ENCODE measurements at places on chromosomes 11 and 22.

DNA sequence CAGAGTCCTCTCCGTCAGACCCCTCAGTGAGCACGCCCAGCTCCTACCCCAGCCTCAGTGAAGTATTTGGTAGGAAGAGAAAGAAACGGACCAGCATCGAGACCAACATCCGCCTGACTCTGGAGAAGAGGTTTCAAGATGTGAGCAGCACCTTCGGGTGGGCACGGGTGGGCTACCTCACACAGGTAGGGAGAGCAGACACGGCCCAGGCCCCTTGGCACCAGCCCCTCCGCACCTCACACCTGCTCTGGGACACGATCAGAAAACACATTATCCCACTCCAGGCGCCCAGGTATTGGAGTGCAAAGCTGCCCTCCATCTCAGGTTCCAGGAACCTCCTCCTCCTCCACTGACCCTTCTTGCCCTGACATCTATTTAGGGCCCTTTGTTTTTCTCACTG lies 17.6 kb upstream of the TLCD5 start:
- DNase-seq: no peak

DNA sequence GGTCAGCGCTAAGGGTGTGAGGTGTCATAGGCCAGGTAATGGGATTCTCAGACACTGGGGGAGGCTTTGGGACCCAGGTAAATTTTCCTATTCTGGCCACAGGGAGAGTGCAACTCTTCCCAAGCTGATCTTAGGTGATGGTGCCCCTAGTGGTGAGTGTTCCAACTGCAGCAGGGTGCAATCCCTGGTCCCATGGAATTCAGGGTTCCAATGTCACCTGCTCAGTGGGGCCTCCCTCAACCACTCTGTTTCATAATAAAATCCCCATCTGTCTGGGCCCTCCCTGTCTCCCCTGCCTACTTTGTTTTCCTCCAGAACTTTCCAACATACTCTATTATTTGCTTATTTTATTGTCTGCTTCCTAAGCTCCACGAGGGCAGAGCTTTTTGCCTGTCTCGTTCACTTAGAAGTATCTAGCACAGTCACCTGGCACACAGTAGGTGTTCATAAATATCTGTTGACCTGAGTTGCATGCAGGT lies 2.9 kb upstream of the SGSM1 start:
- DNase-seq: peak; percentile 63

GRCh38 chr11:34619062-34619516 lies 1.8 kb upstream of the EHF start:
- no peak for DNase-seq

GRCh38 chr11:74638869-74639268 lies 46.5 kb downstream of the POLD3 start:
- DNase-seq: no peak

DNA sequence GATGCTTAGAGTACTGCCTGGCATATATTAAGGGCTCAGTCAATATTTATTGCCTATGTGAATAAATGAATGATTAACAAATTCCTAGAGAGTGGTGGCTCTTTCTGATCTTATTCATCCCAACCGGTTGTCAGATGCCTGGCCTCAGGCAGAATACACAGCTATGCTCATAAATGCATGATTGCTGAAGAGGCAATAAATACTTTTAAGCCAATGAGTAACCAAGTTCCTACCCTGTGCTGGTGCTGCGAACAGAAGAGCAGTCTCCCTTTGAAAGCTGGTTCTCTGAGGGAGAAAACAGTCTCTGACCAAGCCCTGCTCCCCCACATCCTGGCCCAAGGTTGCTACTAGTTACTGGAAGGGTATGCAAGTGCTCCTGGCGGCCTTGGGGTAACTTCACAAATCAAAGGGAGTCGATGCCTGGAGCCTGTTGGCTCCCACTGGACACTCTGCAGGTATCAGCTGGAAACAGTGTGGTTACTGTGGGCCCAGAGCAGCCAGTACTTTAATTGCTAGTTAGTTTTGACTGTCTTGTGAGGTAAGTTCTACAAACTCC lies 2.8 kb downstream of the USH1C start:
- DNase-seq: no peak

DNA sequence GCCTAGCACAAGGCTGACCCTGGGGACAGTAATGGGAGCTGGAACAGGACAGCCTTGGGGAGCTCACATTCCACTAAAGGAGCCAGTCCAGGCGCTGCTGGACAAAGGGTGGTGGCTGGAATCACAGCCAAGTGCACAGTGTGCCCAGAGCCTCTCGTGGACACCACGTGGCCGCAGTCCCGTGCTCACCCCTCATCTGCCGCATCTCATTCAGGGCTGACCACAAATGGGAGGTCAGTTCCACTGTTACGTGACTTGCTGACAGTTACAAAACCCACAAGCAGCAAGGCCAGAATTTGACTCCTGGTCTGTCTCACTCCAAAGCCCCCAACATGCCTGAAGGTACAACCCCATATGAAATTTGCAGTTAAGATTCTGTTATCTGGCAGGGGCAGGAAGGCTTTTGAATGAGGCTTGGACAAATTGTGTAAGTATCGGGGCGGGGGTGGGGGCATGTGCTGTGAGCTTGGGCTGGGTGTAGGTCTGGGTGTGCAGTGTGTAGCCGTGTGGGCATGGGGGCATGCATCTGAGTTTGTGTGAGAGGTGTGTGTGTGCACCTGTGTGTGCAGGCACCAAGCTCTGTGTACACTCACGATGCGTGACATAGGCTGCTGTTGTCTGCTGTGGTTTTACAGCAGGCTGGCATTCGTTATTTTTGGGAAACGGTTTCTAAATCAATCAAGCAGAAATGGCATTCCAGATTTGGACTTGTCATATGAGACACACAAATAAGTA lies 301.7 kb downstream of the BRD1 start:
- no peak for DNase-seq

DNA sequence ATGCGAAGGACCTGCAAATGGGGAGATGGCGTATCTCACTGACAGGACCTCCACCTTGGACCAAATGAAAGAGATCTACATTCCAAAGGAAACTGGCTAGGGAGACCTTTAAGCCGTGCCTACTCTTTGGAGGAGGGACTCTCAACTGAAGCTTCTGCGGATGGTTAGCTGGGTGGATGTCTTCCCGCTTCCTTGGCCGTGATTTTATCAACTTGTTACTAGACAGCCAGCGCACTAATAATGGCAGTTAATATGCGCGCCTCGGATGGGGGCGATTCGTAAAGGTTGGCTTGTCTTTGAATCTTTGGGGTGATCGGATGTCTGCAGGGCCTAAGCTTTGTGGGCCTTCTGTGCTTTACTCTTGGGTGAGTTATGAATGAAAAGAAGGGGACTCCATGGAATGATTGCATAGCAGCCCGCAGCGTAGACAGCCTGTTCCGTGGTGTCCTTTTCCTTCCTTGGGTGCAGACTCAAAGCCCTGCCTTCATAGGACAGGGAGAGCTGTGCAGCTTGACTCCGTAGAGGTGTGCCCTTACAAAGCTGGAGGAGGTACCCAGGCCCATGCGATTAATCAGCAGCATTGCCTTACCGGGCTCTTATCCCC lies 1.5 kb downstream of the ZNRF3 start:
- peak; percentile 50 for DNase-seq

DNA sequence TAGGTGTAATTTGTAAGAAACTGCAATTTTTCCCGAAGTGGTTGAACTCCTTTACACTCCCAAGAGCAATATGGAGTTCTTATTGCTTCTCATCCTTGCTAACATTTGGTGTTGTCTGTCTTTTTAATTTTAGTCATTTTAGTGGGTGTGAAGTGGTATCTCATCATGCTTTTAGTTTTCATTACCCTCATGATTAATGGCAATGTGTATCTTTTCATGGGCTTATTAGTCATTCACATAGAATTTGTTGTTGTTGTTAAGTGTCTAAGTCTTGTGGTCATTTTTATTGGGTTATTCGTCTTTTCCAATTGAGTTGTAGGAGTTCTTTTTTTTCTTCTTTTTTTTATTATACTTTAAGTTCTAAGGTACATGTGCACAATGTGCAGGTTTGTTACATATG lies 238.3 kb upstream of the SESN3 start:
- DNase-seq: no peak

DNA sequence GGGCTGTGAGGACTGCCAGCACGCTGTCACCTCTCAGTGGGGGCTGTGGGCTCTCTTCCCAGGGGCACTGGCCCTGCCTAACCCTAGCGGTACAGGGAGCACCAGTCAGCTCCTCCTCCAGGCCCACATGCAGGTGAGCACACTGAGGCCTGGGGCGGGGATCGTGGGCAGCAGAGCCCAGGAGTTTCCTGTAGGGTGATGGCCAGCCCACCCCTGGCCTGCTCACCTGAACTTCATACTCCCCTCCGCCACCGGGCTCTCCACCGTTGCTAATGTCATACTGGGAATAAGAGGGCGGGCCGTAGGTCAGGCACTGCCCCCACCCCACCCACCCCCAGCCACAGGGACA lies 10.0 kb upstream of the TREH start:
- DNase-seq: no peak

- DNase-seq: no peak
Observed at GRCh38 chr22:25802018-25802417, 60.0 kb downstream of the MYO18B start.

- peak; percentile 65 for DNase-seq
Observed at GRCh38 chr22:33209930-33210784, 152.0 kb upstream of the SYN3 start.

DNA sequence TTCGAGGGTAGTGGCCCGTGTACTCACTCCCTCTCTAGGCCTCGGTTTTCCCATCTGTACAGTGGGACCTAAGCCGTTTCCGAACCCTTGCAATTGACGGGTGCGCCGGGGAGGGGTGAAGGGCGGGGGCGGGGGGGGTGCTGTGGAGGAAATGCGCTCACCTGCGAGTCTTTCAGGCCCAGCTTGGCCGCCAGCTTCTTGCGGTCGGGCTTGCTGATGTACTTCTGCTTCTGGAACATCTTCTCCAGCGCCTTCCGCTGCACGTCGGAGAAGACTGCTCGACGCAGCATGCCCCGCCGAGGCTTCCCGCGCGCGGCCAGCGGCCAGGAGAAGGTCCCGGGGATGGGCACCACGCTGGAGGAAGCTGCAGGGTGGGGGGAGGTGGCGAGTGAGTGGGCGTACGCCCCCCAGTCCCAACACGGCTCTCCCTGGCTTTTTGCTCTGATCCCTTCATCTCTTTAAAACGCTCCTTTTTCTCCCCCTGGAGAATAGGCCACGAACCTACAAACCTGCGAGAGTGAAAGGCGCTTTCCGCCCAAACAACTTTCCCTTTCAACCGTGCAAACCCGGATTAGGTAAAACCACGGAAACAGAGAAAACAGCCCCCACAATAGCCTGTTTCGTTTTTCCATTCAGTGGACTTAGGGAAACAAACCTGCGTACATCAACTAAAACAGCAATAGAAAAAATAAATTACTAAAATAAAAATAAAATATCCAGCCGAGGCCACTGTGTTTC lies 3.2 kb downstream of the DBX1 start:
- peak; percentile 28 for DNase-seq

DNA sequence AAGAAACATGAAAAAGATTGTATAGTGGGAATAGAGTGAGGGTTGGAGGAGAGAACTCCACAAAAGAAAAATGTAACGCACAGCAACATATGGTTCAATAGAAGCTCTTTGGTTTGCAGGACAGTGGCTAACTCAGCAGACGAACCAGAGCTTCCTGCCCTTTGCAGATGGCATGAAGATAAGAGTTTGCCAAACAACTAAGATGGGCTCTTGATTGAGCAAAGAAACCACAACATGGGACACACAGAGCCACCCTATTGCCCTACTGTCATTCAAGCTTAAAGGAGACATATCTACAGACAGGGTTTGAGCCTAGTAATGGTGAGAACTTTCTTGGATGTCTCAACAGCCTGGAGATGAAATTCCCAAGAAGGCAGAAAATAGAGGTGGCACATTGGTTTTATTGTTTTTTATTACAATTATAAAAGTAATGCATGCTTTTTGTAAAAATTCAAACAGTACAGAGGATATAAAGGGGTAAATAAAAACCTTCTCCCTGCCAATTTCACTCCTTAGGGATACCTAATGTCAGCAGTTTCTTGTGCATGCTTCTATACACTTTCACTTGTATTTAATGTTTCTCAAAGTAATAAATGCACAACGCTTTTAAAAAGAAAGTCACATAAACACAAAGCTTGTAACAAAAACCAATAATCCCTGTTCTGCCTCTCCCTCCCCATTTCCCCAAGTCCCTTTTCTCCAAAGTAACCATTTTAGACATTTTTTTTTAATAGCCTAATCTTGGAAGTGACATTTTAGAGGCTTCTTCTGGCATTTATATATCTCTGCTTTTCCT lies 63.7 kb downstream of the COPB1 start:
- no peak for DNase-seq

DNA sequence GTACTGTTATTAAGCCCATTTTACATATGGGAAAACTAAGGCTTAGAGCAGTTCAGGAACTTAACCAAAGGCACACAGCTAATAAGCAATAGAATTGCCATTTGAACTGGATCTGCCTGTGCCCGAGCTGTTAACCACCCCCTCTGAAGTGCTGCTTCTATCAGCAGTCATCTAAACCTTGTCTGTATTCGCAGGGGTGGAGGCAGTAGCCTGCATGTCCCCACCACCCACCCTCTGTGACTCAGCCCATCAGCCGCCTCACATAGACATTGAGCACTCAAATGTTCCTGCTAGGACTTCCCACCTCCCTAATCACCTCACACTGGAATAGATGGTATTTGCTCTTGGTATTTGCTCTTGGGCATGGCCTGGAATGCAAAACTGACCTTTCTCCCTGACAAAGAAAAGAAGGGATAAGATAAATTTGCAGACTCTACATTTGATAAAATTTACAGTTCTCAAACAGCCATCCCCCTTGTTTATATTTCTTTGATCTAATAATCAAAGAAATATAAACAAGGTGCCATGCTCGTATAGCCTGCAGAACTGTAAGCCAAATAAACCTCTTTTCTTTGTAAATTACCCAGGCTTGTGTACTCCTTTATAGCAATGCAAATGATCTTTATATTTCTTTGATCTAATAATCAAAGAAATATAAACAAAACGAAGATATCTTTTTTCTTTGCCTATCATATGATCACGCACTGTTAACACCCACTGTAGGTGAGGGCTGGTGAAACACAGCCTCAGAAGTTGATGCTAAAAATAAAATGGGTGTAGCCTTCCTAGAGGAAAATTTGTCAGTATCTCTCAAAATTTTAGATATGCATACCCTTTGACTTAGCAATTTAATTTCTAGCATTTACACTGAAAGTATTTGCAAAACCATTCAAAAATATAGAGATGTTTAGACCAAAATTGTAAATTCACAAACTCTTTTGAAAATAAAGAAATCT lies 15.9 kb downstream of the DKK3 start:
- DNase-seq: no peak

DNA sequence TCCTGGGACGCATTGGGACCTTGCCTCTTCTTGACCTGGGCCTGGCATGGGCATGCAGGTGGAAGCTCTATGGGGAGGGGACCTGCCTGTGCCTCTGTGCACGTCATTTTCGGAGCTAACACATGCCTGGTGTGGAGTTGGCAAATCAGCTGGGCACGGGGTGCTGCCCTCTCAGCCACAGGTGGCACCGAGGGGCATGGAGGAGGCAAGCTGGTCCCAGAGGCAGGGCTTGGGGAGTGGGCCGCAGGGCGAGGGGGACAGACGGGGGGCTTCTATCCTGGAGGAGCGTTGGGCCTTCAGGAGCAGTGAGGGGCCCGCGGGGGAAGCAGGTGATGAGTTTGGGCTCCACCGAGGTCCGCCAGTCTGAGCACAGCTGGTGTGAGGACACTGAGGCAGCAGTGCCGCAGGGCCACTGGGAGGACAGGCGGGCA lies 362.0 kb downstream of the TBC1D22A start:
- DNase-seq: no peak

Data from retina (tissue), 1 donor.